ENCODE measurements at places on chromosomes 1 and 21.
A peak's percentile ranks its signal among the peaks of the same experiment; 100 is the strongest.

DNA sequence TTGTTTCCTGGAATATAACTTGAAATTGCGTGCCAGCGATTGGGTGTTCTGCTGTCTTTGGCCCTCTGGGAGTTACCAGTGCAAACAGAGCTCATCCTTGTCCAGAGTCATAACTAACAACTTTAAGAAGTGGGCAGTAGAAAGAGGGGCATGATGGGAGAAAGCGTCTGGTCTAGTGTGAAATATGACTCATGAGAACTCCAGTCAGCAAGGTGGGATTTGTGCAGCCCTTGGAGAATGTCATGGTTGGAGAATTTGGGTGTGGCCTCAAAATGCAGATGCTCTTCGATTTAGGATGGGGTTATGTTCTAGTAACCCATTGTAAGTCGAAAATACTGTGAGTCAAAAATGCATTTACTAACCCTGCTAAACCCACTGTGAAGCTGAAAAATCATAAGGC lies 12.9 kb downstream of the ATP1B1 start:
- peak; percentile 70 for DNase-seq

GRCh38 chr1:179812501-179813292 lies 64.9 kb downstream of the TOR1AIP2 start:
- no peak for DNase-seq

DNA sequence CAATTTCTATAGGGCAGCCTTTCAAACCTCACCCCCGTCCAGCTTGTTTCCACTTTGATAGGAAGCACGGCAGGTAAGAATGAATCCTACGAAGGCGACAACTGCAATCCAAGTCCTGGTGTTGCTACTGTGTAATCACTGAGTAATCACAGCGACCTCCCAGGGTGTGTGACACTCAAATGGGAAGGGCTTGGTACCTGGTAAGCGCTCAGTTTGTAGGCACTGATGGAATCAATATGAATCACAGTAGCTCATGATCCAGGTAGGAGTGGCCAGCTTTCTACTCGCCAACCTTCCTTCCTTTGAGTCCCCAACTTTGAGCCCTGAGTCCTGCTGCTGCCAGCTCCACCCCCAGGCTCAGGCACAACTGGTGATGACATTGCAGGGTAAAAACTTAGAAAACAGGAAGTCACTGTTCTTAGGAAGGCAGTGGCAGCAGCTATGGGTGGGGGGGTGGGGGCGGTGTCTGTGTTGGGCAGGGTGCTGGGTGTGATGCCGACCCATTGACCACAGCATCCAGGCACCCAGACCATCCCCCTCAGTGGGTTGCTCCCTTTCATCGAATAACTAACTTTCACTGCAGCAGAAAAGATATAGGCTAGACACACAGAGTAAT lies 70.7 kb downstream of the CD247 start:
- no peak for DNase-seq

DNA sequence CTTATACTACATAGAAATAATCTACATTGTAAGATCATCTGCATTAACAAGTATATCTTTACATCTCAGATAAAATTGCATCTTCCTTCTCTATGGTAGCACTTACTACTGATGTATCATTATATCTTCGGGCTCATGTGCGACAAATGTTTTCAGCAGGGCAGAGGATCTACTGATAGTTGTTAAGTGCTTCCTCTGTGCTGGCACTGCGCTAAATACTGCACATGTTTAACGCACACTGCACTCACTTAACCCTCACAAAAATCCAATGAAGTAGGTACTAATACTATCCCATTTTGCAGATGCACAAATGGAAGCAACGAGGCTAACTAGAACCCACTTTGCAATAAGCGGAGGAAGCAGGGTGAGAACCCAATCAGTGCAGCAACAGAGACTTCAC lies 75.6 kb upstream of the USP25 start:
- no peak for DNase-seq

DNA sequence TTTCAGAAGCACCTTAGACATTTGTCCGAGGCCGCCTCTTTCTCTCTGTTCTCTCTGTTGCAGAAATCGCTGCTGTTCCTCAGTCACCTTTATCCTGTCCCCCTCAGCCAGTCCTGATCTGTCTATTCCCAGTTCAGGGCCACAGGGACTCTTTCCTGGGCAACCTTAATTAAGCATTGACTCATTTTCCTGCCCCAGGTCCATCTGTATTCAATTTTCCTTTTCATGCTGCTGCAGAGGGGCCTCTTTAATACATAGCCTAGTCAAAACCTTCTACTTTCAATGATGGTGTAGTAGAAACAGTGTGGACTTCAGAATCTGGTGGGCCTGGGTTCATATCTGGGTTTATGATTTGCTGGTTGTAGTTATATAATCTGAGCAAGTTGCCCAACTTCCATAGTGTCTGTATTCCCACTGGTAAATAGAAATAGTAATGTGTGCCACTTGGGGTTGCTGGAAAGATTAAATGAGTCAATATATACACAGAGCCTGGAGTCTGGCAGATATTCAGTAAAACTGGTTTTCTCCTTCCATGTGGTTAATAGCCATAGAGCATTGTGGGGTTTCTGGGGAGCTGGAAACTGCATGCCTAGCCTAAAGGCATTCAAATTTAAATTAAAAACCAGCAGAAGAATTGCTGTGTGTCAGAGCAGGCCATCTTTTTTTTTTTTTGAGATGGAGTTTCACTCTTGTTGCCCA lies 4.5 kb downstream of the TRAF5 start:
- no peak for DNase-seq

DNA sequence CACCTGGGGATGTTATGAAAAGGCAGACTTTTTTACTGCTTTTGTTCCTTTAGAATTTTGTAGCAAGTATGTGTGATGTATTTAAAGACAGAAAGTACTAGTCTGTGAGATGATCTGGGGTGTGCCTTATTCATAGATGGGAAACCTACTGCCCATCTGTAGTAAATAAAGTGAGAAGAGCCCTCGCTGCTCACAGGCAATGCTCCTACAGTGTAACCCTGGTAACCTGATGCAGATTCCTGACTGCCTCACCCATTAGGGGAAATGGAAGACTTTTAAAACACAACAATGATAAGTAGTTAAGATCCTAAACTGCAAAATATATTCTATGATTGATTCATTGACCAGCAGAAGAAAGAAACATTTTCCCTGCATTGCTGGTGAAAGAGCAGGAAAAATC lies 19.4 kb upstream of the TMEM201 start:
- DNase-seq = no peak

DNA sequence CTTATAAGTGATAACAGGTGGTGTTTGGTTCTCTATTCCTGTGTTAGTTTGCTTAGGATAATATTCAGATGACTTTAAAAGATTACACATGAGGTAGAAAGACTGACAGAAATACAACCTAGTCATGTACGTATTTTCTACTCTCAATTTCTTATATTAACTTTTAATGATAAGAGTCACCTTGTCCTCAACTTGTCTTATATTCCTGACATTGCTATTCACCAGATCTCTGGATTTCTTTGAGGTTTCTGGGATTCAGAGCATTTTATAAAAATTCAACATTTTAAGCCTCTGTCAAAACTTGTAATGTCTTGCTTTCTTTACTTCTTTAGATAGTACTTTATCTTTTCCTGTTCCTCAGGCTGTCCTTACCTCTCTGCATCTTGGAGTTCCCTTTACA lies 234.2 kb downstream of the TBX15 start:
- no peak for DNase-seq

DNA sequence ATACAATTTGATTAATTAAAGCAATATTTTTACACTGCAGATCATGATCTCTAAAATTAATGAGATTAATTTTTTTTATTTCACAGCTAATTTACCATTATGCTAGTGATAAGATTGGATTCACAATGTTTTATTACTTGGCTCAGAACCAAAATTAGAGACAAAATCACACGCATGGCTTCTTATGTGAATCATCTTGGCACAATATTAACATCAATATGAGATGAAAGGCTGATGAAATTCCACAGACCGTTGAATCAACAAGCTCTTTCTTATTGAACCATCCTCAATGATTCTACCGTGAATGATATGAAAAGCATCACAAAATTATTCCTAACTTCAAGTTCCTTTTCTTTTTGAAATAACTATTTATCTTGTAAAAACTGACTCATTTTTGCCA lies 544.9 kb downstream of the KCNT2 start:
- peak; percentile 31 for DNase-seq

GRCh38 chr1:247576514-247576913 lies 11.6 kb upstream of the OR2G2 start:
- no peak for DNase-seq

DNA sequence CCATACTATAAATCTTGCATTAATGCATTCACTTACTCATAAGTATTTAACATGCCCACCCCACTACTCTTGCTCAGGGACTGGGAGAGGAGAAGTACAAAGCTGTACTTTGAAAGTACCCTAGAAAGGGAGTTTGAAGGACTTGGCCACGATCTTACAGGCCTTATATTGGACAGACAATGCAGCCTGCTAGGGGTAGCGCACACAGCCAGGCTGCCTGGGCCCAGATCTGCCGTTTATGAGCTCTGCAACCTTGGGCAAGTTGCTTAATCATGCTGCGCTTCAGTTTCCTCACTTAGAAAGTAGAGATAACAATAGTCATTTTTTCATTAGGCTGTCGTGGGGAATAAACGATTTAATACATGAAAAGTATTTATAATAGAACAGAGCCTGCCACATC lies 110.1 kb downstream of the CDC7 start:
- DNase-seq = no peak

- DNase-seq = no peak
Observed at GRCh38 chr1:109926662-109927300, 16.1 kb downstream of the CSF1 start.

GRCh38 chr1:23448846-23449245 lies 24.3 kb upstream of the TCEA3 start:
- no peak for DNase-seq

DNA sequence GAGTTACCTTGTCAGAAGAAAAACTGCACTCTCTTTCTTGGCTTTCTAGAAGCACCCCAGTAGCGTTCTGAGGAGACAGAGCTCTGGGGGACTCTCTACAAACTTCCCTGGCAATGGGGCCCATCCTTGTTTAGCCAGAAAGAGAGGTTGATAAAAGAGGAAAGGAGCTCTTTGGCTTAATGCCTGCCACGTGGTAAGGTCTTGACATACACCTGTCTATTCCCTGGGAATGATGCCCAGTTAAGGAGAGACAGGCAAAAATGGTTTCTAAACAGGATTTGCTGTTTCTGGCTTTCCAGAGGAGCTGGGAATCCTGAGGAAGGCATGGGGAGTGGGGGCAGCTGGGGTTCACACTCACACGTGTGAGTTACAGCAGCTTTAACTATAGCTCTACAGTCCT lies 30.2 kb upstream of the IL20 start:
- DNase-seq = no peak

DNA sequence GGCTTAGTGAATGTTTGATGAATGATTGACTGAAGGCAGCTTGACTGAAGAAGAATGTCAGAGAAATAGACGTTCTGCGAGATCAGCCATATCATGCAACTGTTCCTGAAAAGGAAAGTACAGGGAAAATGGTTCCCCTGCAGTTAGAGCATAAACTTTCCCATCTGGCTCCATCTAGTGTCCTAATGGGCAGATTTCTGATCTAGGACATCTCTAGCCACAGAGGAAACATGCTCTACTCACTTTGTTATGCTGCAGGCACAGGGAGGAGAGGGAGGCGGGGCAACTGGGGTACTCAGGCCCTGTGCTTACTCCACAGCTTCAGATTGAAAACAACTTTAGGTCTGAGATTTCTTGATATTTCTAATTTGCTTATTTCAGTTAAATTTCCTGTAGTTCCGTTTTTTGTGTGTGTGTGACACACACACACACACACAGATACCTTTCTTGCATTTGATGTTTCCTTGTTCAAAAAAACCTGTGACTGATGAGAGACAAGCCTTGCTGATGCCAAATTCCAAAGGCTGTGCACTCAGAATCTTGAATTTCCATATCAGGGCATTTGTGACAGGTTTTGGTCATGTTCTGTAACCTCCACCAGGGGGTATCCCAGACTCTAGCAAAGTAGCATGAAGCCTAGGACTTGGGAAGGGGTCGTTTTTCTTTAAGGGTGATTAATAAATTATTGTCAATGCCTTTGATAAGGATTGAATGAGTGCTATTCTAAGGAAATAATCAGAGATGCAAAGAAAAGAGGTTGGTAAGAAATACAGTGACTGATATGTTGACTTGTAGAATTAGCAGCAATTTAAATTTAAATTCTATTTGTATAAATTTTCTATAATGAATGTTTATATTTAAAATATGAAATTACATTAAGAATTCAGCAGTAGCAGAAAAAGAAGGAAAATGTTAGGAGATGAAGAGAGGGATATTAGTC lies 139.7 kb upstream of the BEND5 start:
- DNase-seq = no peak

DNA sequence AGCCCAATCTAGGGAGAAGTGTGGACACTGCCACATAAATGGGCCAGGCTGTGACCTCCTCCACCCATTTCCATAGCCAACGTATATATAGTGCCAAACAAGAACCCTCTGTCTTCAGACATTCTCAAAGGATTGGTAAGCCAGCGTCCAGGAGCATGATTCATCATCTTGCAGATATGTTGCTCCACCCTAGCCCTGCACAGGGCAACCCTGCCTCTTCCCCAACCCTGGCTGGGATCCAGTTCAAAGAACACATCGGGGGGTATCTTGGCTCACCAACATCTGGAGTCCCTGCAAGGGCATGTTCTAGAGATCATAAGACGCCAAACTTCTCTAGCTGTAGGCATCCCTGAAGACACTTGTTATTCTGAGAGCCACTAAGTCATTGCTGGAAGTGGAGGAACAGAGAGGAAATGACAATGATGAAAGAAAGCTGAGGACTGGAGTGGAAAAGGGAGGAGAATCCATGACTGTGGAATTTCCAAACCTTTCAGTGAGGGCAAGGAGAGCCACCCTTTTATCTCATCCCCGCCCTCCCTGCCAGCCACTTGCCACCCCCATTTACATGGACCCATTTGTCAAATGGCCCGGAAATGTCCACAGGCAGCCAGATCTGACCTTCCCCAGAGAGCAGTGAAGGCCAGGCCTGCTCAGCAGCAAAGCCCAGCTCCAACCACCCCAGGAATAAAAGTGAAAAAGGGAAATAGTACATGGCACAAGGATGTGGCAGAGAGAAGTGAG lies 144.1 kb upstream of the CTTNBP2NL start:
- peak; percentile 93 for DNase-seq

DNA sequence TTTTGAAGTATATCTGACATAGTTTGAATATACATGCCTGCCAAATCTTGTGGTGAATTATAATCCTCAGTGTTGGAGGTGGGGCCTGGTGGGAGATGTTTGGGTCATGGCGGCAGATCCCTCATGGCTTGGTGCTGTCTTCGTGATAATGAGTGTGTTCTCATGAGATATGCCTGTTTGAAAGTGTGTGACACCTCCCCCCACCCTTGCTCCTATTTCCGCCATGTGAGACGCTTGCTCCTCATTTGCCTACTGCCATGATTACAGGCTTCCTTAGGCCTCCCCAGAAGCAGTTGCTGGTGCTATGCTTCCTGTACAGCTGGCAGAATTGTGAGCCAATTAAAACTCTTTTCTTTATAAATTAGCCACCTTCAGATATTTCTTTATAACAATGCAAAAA lies 436.6 kb upstream of the BEND5 start:
- DNase-seq = no peak

GRCh38 chr21:45166931-45167330 lies 92.6 kb downstream of the ADARB1 start:
- DNase-seq = no peak

GRCh38 chr1:167689567-167689920 lies 32.2 kb upstream of the MPZL1 start:
- DNase-seq = no peak

- DNase-seq = no peak
Observed at GRCh38 chr21:37562920-37563640, 196.5 kb downstream of the DYRK1A start.

GRCh38 chr21:33643658-33644311 lies 1.5 kb downstream of the ITSN1 start:
- DNase-seq = peak; percentile 36

All from HS-27A (cell line).